CMK (cell line): ENCODE measurements at places on chromosomes 3 and 15.

- no peak for DNase-seq
These were observed 8.4 kb upstream of the NR2C2 start for GRCh38 chr3:14938954-14939353.

DNA sequence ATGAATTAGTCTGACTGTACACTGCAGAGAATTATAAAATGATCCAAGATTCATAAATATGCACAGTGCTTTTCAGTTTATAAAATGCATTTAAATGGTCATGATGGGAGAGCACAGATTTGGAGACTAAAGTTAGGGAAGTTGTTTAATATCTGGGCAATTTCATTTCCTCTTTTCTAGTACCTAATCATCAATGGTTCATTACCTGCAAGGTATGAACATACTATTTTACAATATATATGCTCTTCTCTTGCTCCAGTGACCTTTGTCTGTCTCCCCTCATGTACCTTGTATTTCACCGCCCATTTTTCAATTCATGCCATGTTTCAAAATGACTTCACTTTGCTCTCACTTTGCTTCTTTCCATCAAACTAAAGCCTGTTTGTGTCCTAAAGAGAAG, 114.5 kb downstream of the SUCNR1 start:
- no peak for DNase-seq

- no peak for DNase-seq
These were observed 21.4 kb downstream of the CBLB start for GRCh38 chr3:105847452-105847851.

DNA sequence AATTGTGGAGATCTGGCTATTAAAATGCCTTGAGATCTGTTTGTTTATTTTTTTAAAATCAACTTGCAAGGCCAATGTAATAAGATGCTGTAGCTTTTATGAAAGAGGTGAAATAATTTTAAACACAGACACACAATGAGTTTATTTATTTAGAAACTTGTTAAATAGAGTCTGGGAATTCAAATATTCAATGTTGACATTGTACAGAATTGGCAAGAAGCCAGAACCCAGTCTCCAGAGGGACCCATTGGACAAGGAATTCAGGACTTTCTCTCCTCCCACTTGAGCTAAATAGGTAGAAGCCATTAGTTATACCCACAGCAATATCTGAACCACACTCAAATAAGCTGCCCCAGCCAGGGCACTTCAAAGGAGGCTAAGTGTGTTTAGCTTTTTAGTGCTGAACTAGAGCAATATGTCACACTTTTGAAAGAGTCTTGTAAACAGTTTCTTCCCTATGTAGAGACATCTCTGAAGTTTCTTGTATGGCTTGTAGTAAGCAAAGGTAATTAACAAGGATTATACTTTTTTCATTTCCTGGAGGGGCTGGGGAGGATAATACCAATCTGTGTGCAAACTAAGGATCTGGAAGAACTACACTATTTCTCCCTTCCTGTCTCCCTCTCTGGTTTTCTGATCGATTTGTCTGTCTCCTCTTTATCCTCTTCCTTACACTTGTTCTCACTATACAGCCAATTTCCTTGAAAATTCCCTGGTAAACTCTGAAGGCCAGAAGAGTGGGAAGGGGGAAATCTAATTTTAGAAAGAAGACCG, 6.0 kb downstream of the MECOM start:
- DNase-seq = no peak

DNA sequence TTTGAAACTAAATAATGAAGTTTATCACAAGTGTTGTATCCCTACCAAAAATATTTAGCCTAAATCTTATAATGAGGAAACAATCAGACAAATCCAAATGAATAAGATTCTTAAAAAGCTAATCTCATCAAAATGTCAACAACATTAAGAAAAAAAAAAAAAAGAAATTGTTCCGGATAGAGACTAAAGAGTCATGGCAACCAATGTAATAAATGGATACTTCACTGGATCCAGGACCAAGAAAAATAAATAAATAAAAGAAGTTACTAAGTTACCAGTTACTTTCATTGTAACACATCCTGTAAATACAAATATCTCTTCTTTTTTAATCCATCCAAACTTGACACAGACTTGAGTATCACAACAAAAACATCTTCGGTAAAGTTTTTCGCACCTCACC, 607 bp downstream of the MRPL47 start:
- DNase-seq = no peak

- DNase-seq = no peak
These were observed 379.3 kb downstream of the NTRK3 start for GRCh38 chr15:87877114-87877810.

DNA sequence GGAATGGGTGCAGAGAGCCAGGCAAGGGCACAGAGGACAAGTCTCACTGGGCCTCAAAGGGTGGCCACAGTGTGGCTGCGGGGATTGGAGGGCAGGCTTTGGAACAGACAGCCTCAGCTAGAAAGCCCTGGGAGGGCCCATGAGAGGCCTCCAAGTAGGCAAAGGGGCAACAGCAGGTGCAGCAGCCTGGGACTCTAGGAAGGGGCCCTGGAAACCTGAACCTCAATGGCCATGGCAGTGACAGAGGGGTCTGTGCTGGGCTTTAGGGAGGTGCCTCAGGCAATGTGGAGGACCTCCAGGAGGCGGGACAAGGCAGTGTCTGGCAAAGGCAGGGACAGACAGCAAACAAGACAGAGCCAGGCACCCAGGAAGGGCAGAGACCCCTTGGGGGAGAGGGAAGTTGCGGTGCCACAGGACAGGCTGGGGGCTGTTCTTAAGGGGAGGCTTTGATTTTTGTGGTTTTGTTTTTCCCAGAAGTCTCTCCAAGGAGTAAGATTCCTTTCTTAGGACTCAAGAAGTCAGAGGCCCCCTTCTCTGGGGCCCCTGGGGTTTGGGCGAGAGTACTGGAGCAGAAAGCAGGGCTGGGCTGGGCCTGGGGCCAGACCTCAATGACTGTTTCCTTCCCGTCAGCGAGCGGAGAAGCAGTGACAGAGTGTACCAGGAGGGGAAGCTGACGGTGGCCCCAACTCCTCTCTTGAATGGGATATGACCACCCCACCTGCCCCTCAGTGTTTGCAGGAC, 9.7 kb downstream of the STOML1 start:
- DNase-seq = no peak
